NCI-H446 (cell line): ENCODE measurements at places on chromosomes 5 and 9.
A peak's percentile ranks its signal among the peaks of the same experiment; 100 is the strongest.

- peak; percentile 55 for DNase-seq
These were observed 244.1 kb downstream of the ADGRV1 start for GRCh38 chr5:90802474-90803317.

- no peak for DNase-seq
These were observed 1398.7 kb downstream of the PTPRD start for GRCh38 chr9:9214066-9214465.

- DNase-seq, result no peak
These were observed 112.6 kb upstream of the ARRDC3 start for GRCh38 chr5:91495699-91496098.

GRCh38 chr5:109645707-109646192 is 44.0 kb upstream of the MAN2A1 start:
- peak; percentile 97 for DNase-seq

DNA sequence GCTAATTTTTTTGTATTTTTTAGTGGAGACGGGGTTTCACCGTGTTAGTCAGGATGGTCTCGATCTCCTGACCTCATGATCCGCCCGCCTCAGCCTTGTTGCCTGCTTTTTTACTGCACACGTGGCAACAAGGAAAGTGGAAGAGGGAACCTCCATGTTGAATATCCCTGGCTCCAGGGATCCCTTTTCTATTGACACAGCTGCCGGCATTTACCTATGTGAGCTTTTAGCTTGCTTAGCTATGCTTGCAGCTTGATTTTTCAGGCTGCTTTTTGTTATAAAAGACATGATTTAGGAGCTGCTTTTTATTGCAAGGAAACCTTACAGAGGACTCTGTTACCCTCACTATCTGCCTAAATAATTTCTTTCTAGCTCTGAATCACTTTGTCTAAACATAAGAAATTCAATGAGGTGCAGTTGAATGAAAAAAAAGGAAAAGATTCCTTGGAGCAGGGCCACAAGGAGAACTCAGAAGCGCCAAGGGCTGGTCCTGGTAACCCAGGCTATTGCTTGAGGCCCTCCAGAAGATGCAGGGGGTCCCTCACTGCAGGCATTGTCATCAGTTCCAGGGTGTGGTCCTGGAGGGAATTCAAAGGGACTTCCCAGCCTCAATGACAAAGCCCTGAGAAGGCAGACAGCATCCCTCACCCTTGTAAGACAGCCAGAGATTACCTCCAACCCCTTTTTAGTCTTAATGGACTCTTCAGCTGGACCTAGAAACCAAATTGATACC is 89.9 kb downstream of the SYK start:
- DNase-seq, result no peak

- no peak for DNase-seq
These were observed 4.6 kb upstream of the FCN1 start for GRCh38 chr9:134922066-134922931.

DNA sequence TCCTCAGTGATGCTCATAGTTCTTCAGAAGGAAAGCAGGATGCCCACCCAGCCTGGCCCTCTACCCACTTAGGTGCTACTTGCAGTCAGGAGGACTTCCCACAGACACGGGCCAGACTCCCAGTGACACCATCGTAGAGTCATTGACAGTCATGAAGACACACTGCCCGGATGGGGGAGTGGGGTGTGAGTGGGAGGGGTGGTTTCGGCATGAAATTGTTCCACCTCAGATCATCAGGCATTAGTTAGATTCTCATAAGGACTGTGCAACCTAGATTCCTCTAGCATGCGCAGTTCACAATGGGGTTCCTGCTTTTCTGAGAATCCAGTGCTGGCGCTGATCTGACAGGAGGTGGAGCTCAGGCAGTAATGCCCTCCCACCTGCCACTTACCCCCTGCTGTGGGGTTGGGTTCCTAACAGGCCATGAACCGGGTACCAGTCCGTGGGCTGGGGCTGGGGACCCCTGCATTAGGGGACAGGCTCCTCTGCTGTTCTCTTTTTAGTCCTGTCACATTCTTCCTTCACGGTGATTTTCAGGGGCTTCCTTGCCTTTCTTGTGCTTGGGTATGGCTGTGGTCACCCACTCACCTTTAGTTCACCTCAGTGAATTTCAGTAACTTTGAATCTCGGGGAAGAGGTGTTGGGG is 88.2 kb upstream of the ANKRD55 start:
- DNase-seq, result no peak

DNA sequence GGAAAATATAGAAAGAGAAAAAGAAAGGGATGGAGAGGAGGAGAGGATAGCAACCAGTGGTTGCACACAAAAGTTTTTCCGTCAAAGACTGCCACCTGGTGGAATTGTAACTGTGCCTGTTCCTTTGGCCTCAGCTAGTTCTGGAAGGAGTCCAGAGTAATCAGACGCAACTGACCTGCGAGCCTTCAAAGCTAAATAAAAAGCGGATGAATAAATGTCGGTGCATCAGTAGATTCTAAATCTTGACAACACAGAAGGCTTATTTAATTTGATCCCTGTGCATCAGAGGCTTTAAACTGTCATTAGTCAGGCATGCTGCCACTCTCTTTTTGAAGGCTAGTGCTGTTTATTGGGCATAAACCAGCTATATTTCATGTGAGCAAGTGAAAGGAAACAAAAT is 132.9 kb upstream of the ACO1 start:
- DNase-seq, result peak; percentile 81

- no peak for DNase-seq
These were observed 19.2 kb downstream of the OLFM1 start for GRCh38 chr9:135106551-135107270.

DNA sequence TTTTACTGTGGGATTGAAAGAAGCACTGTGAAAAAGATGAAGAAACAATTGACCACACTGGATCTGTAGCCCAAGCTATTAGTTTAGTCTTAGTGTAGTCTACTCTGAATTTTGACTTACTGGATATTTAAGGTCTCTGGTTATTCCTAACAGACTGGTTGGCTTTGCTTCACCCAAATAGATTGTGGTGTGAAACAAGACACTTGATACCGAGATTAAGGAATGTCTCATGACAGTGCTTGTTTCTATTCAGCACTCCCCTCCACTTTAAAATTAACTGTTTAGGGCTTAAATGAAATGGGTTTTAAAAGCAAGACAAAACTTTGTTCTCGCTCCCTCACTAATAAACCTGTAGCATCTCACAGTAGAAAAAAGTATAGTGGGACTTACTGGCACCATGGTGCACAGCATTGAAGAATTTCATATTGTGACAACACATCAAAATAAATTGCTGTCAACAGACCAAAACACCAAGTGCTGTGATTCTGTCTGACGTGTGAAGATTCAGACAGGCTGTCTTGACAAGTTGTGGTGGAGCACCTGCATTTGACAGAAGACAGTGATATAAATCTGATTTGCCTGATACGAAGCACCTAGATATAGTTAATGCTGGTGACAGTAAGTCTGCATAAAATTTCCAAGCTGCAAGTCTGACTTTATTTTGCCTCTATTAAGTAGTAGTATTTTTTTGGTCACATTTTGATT is 73.1 kb downstream of the PBX3 start:
- no peak for DNase-seq

GRCh38 chr9:78311886-78312524 is 15.1 kb downstream of the PSAT1 start:
- no peak for DNase-seq
